Glutamatergic neuron (in vitro differentiated cells): ENCODE measurements at places on chromosomes 12 and 14. TPM values are rescaled to one million over a fixed set of nuclear protein-coding genes. Genes with fewer than 3 reads are reported as not detected.

Gene REP15
- 1.6 TPM for total RNA-seq

Gene SLC2A13
- total RNA-seq = 5.2 TPM

- DNase-seq = peak; percentile 35
- no peak overlapping the region for H3K27ac ChIP-seq
- no peaks in the 10 kb centered on the region for H3K27me3 ChIP-seq
- no peak overlapping the region for H3K4me3 ChIP-seq
- peaks cover under 1% of the 10 kb centered on the region for H3K4me1 ChIP-seq
Observed at GRCh38 chr12:75020068-75020557, 189.5 kb downstream of the KCNC2 start.

Gene MYF5
- total RNA-seq = not detected

- H3K4me3 ChIP-seq = no peak overlapping the region
- H3K36me3 ChIP-seq = no peaks in the 10 kb centered on the region
- H3K4me1 ChIP-seq = peaks cover 14% of the 10 kb centered on the region
- H3K27ac ChIP-seq = no peak overlapping the region
- no peak for DNase-seq
- H3K27me3 ChIP-seq = no peaks in the 10 kb centered on the region
Observed at GRCh38 chr12:75823475-75823874, 208.1 kb downstream of the PHLDA1 start.

Gene HOXC11
- not detected for total RNA-seq

GRCh38 chr14:57479197-57479596 is 14.5 kb downstream of the CCDC198 start:
- H3K4me1 ChIP-seq = peaks cover 4% of the 10 kb centered on the region
- no peaks in the 10 kb centered on the region for H3K27me3 ChIP-seq
- DNase-seq = no peak
- no peaks in the 10 kb centered on the region for H3K36me3 ChIP-seq
- no peak overlapping the region for H3K4me3 ChIP-seq
- H3K27ac ChIP-seq = no peak overlapping the region

GRCh38 chr12:63809566-63809965 is 29.9 kb downstream of the RXYLT1 start:
- H3K36me3 ChIP-seq = no peaks in the 10 kb centered on the region
- H3K4me3 ChIP-seq = no peak overlapping the region
- peaks cover 4% of the 10 kb centered on the region for H3K27me3 ChIP-seq
- H3K4me1 ChIP-seq = no peaks in the 10 kb centered on the region

GRCh38 chr12:19082365-19082911 is 47.1 kb upstream of the PLEKHA5 start:
- no peak for DNase-seq
- no peaks in the 10 kb centered on the region for H3K27me3 ChIP-seq
- H3K36me3 ChIP-seq = no peaks in the 10 kb centered on the region

DNA sequence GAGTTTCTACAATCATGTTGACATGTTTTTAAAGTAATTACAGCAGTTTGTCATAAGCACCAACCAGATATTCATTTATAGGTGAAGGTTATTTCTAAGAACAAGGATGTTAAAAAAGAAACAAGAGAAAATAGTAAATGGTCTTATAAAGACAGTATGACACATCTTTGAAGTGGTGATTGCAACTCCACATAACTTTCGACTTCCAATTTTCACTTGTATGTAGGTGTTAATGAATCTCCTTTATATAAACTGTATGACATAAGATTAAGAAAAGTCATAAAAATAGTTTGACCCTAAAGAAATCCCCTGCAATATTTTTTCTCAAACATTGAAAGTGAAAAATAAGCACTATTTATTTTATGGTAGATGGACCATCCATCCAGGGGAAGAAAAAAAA is 144.8 kb upstream of the PTPRQ start:
- no peak overlapping the region for H3K4me3 ChIP-seq
- H3K36me3 ChIP-seq = no peaks in the 10 kb centered on the region

Gene SLC10A1
- not detected for total RNA-seq

Gene PKP2
- 2.5 TPM for total RNA-seq

Gene SYNDIG1L
- total RNA-seq = 1.5 TPM

DNA sequence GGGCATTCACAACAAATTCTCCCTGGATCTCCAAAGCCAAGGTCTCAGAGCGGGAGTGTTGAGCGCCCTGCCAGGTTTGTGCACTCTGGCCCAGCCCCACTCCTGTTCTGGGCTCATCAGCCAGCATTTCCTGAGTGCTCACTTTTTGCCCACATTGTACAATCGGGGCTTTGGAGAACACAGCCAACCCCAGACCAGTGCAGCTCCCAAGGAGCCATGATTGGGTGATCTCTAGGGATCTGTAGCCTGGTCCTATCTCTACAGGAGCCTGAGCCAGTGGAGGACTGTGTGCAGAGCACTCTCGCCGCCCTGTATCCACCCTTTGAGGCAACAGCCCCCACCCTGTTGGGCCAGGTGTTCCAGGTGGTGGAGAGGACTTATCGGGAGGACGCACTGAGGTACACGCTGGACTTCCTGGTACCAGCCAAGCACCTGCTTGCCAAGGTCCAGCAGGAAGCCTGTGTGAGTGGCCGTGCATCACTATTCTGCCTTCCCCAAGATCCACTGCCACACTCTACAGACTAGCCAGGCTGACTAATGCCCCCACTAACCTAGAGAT is 2.8 kb downstream of the ARHGEF40 start:
- peak overlapping the region; percentile 78 for H3K27ac ChIP-seq
- peaks cover 28% of the 10 kb centered on the region for H3K27me3 ChIP-seq
- H3K4me1 ChIP-seq = peaks cover 18% of the 10 kb centered on the region
- H3K4me3 ChIP-seq = peak overlapping the region; percentile 87

Gene VRTN
- total RNA-seq = 0.15 TPM
